ENCODE measurements at places on chromosomes 11 and 22. TPM values are rescaled to one million over a fixed set of nuclear protein-coding genes. Genes with fewer than 3 reads are reported as not detected.

LRP4 gene
- total RNA-seq: 17.7 TPM

ZNRD2 gene
- total RNA-seq: 33.8 TPM

DSCAML1 gene
- 10.1 TPM for total RNA-seq

CCDC73 gene
- total RNA-seq: 0.30 TPM

KRTAP5-9 gene
- total RNA-seq: not detected

CCDC87 gene
- total RNA-seq: 0.35 TPM

OSM gene
- total RNA-seq: not detected

CHRDL2 gene
- total RNA-seq: not detected

GRK2 gene
- 71.8 TPM for total RNA-seq

IL17REL gene
- not detected for total RNA-seq

ADORA2A gene
- 0.80 TPM for total RNA-seq

RFPL1 gene
- total RNA-seq: not detected

OR52E6 gene
- total RNA-seq: not detected

CDCA5 gene
- total RNA-seq: 1.1 TPM

PRR33 gene
- not detected for total RNA-seq

ADAMTS15 gene
- 0.35 TPM for total RNA-seq

LINC01488 gene
- total RNA-seq: not detected
